SJSA1 (cell line): ENCODE measurements at places on chromosomes 1 and 21.

- DNase-seq: no peak
These were observed 186.3 kb upstream of the DMRTA2 start for GRCh38 chr1:50609508-50609907.

- no peak for DNase-seq
These were observed 25.1 kb upstream of the MYCL start for GRCh38 chr1:39926820-39927219.

DNA sequence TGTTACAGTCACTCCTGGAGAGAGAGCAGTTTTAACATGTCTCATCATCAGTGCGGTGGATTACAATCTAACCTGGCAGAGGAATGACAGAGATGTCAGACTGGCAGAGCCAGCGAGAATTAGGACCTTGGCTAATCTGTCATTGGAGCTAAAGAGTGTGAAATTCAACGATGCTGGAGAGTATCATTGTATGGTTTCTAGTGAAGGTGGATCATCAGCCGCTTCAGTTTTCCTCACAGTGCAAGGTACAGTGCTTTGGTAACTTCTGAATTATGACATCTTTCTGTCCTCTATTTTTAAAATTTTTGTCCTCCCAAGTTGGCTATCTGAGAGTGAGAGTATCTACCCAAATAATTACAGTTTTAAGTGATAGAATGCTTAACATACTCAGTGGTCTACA is 199.4 kb downstream of the HMCN1 start:
- no peak for DNase-seq

GRCh38 chr1:207362962-207363860 is 41.7 kb downstream of the CD55 start:
- no peak for DNase-seq

DNA sequence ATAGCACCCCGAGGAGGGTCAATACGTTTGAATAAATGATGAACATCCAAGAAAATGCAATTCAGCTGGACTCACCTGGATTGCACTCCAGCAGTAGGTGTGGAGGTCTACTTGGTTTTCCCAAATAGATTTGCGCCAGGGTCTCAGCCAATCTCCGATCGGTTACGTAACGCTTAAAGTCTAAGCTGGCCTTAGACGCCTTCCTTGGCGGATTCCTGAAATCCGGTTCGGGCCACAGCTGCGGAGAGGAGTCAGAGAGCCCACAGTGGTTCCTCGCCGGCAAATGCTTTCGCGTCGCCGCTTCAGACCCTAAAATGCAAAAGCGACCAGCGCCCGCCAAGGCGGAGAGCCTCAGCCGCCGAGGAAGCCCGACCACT is 322 bp downstream of the TFB2M start:
- DNase-seq: no peak

GRCh38 chr1:208234721-208235120 is 9.5 kb downstream of the PLXNA2 start:
- DNase-seq: no peak

- no peak for DNase-seq
These were observed 35.8 kb downstream of the NCAM2 start for GRCh38 chr21:21034036-21034435.

DNA sequence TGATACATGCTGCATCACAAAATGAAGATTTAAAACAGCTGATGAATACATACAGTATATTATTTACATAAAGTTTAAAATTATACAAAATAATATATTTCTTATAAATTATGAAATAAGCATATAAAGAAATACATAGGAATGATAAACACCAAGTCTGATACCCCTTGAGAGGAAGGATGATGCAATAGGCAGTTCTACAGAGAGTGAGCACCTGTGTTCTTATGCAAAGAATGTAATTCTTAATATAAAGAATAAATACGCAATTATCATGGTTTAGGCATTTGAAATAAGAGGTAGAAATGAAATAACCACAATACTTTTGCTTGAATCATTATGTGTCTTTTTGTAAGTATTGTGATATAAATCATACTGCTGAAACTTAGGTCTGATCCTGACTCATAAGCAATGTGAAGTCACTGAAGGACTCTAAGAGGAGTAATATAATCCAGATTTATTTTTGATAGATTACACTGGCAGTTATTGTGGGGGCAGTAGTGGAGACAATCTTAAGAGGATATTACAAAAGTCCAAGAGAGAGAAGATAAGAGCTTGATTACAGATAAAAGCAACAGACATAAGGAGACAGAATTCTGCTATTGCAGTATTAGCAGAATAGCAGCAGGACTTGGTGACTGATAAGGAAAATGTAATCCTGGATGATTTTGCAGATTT is 39.0 kb downstream of the TTLL7 start:
- DNase-seq: no peak

DNA sequence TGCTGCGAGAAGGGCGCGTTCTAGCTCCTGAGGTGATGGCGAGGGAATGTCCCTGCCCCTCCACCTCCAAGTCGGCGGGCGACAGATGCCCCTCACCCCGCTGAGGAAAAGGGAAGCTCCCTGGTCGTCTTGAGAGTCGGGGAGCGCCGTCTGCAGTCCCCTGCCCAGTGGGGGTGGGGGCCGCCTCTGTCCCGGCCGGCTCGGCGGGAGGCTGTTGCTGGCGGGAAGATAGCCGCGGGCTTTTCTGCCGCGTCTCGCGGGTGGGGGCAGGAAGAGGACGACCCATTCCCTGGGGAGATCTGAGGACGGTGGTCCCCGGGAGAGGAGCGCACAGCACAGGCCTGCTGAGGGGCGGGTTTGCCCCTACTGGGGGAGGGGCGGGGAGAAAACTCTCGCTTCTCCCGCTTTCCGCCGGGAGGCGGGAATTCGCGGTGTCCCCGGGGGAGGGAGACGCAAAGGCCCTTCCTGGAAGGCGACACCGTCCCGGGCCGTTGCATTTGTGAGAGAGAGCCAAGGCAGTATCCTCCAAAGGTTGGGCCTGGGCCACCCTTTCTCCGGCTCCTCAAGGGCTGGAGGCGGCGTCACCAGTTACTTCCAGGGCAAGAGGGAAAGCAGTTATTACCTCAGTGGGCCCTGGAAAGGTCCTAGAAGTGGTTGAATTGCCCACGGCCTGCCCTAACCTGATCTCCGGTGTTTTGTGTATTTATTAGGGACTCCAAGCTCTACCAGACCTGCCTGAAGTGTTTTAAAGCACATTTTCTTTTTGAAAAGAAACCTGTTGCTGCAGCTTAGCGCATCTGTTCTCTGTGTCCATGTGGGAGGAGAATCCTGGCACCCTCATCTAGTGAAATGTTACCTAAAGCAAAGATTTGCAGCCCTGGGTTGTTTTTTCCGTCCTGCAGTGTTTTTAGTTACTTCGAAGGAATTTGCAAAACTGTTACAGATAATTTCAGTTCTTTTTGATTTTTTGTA is 648 bp downstream of the S100PBP start:
- peak; percentile 87 for DNase-seq

DNA sequence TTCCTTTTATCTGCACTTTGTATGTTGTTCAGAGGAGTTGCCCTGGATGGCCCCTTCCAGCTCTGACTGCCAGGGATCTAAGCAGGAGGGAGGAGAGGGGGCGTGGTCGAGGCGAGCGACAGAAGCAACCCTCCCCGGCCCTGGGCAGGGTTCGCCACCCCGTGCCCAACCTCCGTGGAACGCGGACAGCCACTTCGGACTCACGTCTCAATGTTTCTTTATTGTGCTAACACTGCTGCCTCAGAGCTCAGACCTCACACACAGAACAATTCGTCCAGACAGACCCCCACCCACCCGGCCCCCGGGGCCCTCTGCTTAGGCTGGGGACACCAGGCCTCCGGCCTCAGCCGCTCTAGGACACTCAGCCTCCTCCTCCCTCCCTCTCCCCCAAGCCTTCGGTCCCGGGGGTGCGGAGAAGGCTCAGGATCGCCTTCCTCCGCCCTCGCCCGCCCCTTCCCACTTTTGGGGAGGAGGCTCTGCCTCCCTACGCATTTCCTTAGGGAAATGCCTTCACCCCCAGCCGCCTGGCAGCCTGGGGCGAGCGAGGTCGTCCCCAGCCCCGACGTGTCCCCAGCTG is 8.3 kb downstream of the VSIG8 start:
- peak; percentile 64 for DNase-seq

GRCh38 chr1:200103966-200104583 is 76.6 kb downstream of the NR5A2 start:
- no peak for DNase-seq

DNA sequence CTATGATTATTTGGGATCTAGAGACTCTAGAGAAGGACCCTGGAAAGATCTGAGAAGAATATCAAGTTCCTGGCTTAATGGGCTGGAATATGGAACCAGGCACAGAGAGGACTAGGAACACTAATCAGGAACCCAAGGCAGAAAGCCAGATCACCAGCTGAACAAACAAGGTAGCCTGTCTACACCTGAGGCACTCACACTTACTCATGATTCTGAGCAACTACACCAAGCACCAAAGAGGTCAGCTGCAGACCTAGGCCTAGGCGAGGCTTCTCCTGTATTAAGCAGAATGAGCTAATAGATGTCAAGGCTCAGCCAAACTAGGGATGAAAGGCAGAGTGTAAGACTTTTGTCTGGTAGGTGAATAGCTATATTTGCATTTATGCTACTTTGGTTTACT is 368.1 kb downstream of the LTN1 start:
- DNase-seq: no peak

DNA sequence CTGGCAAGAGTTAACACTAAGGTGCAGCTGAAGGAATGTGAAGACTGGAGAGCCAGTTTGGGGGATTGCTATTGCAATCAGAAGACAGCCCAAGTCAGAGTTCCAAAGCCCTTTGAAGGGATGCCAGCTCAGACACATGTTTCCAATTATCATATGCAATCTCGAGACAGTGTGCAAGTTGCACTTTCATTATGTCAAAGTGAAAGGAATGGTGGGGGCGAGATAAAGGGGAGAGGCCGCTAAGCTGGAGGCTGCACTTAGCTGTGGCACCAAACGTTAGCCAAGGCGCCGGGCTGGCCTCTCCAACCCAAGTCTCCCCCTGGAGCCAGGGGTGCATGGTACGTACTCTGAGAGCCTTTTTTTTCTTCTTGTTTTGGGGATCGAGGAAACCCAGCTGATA is 58.0 kb downstream of the NGF start:
- DNase-seq: peak; percentile 70

DNA sequence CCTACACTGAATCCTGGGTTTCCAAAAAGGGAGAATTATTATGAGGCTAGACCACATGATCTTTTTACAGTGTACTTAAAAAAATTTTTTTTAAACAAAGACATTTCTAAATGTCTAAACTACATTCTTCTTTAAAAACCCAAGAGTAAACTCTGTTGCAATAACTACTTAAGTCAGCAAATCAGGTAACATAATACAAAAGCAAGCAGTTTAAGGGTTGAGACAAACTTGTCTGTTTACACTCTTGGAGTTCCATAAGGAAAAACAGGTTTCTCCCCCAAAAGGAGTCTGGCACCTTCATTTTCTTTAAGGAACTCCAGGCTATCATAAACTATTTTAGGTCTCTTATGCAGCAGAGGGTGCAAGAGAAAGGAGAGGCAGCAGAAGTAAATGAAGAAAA is 12.5 kb upstream of the ANKRD45 start:
- no peak for DNase-seq

DNA sequence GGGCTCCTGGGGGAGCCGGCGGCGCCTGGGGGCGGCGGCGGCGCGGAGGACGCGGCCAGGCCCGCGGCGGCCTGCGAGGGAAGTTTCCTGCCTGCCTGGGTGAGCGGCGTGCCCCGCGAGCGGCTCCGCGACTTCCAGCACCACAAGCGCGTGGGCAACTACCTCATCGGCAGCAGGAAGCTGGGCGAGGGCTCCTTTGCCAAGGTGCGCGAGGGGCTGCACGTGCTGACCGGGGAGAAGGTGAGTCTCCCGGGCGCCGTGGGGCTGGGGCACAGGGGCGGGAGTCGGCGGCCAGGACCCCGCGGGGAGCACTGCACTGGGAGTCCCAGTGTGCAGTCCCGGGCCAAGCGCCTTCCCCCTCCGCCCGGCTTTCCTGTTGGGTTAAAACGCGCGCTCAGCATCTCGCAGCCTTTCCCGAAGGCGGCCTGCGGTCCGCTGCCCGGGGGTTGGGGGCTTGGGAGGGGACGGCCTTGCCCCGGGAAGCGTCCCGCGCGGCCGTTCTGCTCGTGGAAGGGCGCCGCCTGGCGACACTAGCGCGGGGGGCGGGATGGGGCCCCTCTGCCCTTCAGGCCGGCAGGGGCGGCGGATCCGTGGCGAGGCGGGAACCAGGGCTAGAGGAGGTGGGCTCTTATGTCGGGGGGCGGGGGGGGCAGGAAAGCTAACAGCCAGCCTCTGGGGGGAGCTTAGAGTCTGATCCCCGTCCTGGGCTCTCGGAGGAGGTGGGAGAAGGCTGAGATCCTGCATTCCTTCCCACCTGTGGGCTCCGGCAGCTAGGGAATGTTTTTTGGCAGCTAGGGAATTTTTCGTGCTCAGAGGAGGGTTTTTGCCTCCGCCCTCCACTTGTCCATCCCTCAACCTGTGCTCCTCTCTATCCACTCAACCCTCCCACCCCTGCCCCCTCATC is 1.1 kb downstream of the HUNK start:
- peak; percentile 76 for DNase-seq

GRCh38 chr1:31815307-31815645 is 546 bp downstream of the SPOCD1 start:
- peak; percentile 31 for DNase-seq

- no peak for DNase-seq
These were observed 216.1 kb downstream of the NPHP4 start for GRCh38 chr1:5776035-5776550.

- DNase-seq: peak; percentile 65
These were observed 717.9 kb upstream of the CXADR start for GRCh38 chr21:16794950-16795349.

DNA sequence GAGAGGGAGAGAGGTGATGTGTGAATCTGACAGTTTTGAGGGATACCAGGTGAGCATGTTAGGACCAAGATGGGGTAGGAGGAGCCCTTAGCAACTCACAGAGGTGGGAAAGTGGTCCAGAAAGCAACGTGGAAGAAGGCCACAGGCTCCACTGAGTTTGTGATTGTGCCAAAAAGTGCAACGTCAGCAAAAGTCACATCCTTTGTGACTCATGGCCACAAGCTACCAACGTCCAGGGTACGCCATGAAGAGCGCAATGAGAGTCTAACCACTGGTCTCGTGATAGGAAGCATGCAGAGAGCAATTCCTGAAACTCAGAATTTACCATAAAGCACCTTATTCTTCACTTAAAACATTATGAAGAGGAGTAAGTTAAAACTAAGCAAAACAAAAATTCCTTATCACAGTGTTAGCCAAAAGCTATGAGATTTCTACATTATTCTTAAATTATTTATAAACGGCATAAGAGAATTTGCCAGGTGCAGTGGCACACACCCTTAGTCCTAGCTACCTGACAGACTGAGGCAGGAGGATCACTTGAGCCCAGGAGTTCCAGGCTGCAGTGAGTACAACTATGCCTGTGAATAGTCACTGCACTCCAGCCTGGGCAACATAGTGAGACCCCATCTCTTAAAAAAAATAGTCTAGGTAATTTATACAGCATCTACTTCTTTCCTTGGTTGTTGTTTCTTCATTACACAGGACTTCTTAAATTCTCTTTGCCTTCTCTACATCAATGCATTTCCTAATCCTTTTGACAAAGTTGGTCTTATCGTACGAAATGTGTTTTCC is 55.2 kb downstream of the COLGALT2 start:
- DNase-seq: no peak
